NCI-H2171 treated with DMSO at 0.1 percent for 48 hours (cell line): ENCODE measurements at places on chromosomes 6 and 20.

GRCh38 chr20:11155156-11155756, 481.5 kb upstream of the JAG1 start:
- no peak for DNase-seq

GRCh38 chr6:142385352-142385751, 83.5 kb downstream of the ADGRG6 start:
- no peak for DNase-seq

GRCh38 chr6:147108259-147108910, 95.8 kb upstream of the STXBP5 start:
- DNase-seq = no peak

- DNase-seq = no peak
These were observed 1.9 kb upstream of the LRRC1 start for GRCh38 chr6:53792973-53793317.

GRCh38 chr20:14751191-14751590, 413.8 kb upstream of the FLRT3 start:
- no peak for DNase-seq

DNA sequence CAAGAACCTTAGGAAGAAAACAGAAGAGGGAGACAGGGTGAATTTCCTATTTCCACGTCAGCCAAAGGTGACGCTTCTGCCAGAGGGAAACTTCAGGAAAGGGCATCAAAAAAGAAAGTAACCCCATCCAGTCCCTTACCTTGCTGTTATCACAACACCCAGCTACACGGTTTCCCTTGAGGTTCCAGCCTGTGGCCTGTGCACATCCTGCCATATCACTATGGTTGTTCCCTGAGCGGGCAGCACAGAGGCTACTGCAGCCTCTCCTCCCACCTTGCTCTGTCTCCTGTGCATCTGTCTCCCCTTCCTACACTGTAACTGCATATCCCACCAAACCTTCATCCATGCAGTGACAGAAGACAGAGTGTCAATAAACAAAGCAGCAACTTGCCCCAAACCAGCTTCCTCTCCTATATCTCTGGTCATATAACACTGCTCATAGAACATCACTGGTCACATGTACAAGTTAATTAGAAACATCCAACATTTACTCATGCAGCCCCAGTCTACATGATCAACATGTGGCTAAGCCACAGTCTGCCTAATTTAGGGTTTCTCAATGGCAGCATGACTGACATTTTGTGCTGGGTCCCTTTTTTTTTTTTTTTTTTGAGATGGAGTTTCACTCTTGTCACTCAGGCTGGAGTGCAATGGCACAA, 54.7 kb downstream of the GFOD1 start:
- DNase-seq = no peak

DNA sequence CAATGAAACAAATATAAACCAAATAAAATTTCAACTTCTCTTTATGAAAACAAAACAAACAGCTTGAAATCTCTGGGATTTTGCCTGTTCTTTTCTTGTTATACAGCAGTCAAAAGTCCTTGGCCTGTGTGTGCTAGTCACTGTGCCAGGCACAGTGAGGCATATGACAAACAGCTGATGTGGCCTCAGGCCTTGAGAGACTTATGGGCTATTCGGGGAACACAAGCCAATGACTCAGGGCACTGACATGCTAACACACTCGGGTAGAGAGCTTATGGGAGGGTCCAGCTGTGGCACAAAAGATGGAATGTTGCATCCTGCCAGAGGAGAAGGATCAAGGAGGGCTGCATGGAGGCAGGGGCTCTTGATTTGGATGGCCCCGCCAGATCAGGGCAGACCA, 95.4 kb upstream of the NKX2-2 start:
- no peak for DNase-seq

GRCh38 chr6:92023410-92023966, 1395.9 kb downstream of the EPHA7 start:
- no peak for DNase-seq

- DNase-seq = no peak
These were observed 139.3 kb downstream of the MRPL14 start for GRCh38 chr6:43987838-43988439.

DNA sequence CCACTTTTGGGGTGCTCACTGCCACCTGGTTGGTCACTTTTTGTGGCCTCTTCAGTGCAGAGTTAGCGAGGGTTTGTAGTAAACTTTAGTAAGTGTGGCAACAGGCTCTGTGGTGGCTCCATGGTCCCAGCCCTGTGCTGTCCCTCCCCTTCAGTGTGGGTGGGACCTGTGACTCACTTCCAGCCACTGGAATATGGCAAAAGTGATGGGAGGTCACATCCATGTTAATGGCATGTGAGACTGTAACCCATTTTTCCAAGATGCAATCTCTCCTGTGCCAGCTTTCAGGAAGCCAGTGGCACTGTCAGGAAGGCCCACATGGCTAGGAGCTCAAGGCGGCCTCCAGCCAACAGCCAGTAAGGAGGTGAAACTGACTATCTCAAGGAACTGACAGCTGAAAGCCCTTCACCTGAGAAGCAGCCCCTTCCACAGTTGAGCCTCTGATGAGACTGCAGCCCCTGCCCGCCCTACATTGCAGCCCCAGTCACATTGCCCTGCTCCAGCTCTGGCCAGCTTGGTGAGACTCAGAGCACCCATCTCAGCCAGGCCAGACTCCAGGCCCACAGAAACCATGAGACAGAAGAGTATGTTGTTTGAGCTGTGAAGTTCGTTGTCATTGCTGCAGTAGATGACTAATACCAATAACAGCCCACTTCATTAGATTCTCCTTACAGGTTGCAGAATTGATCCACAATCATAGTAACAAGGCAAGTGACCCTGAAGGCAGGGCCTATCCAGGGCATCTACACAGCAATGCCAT, 13.1 kb upstream of the CST7 start:
- no peak for DNase-seq

DNA sequence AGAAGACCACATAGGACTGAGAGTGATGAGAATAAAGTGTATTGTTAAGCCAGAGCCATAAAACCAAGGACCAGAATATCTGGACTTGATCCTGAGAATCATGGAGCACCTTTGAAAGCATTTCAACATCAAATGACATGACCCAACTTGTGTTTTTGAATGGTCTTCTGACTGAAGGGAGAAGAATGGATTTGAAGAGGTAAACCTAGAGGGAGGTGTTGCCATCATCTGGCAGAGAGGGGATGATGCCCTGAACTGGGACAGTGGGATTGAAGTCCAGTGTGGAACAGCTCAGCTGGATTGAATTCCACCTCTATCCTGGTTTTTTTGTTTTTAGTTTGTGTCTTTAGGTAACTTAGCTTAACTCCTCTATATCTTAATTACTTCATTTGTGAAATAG, 570.0 kb downstream of the TBC1D32 start:
- DNase-seq = no peak

GRCh38 chr20:46587986-46588385, 37.5 kb upstream of the OCSTAMP start:
- DNase-seq = no peak

- no peak for DNase-seq
These were observed 13.6 kb downstream of the NHSL1 start for GRCh38 chr6:138485586-138486248.

GRCh38 chr20:37863289-37863688, 39.6 kb upstream of the VSTM2L start:
- DNase-seq = no peak

DNA sequence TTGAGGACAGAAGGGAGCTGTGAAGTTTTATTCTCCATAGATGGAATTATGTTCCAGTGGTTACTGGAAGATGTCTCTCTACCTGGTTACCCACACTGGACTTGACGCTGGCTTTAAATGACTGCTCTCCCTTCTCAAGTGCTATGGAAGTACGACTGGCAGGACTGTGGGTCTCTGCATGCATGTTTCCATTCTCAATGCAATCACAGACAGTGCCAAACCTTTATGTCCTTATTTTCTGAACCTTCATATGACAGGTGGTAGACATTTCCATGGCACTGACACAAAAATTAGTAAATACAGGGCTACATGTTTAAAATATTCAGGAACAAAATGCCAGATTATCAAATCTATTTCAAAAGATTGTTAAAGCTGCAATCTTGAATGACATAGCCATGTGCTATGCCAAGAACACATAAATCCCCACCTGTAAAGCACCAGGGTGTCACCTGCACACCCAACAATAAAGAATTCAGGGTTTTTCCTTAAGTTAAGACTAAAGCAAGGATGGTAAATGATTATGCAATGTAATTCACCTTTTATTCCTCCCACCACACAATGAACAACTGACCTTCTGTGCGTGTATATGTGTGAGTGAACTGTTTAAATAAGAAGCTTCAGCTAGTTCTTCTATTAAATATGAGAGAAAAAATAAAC, 153.3 kb upstream of the ENPP5 start:
- no peak for DNase-seq

GRCh38 chr20:40980106-40980827, 48.4 kb upstream of the TOP1 start:
- DNase-seq = peak; percentile 25

DNA sequence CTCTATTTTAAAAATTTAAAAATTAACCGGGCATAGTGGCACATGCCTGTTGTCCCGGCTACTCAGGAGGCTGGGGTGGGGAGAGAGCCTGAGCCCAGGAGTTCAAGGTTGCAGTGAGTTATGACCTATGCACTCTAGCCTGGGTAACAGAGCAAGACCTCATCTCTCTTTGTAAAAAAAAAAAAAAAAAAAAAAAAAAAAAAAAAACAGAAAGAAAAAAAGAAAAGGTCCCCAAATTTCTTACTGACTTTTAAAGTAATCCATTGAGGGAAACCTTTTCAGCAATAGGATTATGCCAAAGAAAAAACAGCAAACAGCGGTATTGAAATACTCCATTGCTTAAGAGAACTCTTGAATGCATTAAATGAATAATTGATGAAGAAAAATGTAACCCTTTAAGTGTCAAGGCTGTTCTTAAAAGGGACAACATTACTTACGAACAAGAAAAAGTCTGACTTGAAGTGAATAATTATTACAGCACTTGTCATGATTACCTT, 6.0 kb upstream of the DNAAF9 start:
- DNase-seq = no peak

DNA sequence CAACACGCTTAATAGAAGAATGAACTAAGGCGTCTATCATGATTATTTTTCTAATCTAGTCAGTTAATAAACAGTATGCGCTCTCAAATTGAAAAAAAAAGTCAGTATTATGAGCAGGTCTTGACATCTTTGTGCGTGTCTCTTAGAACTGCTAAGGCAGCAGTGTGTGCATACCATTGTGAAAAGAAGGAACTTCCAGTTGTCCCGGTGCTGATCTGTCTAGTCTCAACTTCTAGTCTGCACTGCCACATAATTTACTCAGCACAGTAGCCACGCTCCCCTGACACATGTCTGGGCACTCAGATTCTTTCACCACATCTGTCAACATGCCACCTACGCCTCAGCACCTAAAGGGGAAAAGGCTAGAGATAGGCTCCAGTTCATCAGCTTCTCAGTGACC, 61.1 kb upstream of the SPDEF start:
- no peak for DNase-seq

DNA sequence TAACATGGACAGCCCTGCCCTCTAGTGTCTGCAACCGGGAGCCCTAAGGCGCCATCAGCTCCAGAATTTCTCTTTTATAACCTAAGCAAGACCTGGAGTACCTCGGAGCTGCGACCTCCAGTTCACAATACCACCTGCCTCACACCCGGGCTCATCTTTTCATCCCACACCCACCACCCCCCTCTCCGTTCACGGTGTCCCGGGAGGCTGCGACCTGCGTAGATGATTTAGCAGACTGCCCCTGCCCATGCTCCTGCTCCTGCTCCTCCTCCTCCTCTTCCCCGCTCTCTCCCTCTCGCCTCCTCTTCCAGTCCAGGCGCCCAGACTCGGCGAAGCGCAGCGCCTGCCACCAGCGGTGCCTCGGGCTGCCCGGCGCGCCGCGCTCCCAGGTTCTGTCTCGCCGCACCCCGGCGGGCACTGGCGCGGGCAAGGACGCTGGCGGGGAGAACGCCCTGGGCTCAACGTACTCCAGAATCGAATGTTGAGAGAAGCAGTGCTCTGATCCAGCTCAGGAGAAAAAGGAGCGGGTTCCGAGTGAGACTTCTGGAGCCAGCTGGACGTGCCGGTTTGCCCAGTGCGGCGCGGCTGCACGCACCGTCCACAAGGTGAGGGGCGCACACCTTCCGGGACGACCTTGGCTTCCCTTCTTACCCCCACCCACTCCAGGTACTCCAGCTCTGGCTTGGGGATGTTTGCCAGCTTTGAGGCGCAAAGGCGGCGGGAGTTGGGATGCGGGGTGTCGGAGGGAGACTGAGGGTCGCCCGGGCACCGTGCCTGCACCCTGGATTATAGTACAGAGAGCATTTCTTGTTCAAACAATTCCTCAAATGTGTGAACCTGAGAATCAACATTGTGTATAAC, at the start of gene HTR1E:
HTR1E (plus strand) TSS at position 310 of the 861 bp plus-strand sequence. CDS start 77,807 bp downstream, outside the sequence.
- peak; percentile 72 for DNase-seq

DNA sequence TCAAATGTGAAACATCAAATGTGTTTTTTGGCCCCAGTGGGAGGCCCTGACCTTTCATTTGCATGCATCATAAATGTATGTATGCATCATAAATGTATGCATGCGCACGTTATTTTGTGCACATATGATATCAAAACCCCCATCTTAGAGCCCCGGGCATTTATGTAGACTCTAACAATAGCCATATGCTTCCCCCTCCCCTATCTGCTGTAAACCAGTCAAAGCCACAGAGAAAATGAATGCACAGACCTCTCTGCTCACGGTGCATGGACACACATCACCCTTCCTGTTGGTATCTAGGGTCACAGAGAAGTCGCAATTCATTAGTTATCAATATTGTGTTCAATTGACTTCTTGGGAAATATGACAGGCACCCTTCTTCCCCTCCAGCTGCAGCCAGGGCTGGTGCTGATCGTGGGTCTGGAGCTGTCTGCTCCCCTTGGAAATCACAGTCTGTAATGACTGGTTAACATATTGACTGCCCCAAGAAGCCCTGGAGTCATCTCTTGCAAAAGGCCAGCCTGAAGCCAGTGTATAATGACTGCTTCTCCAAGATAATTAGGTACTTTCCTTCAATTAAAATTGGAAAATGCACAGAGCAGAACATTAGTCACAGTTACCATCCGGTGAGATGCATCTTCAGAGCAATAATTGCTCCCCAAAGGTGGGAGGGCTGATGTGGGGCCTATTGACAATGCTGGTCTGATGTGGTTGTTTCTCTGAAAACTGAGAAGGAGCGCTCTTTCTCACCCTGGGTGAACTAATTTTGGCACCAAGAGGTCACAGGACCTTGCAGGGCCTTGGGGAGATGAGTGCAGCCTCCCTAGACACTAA, 532.2 kb downstream of the CDH26 start:
- peak; percentile 48 for DNase-seq

DNA sequence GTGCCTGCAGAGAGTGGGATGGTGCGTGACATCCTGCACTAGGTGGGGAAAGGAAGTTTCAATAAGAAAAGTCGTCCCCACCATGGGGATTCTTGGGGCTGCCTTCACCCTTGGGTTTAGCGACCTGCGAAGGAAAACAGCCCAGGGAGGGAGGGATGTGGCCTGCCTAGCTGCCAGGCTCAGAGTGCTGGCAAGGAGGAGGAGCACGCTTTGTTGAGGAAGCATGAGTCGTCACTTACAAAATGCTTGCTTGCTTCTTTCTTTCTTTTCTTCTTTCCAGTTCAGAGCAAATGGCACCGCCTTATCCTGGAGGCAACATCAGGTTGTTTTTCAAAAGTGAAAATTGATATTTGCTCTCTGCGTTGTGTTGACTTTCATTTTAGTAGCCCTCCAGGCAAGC, 123.2 kb downstream of the TFAP2C start:
- DNase-seq = no peak
